ENCODE measurements at places on chromosomes 2 and 18. TPM values are rescaled to one million over a fixed set of nuclear protein-coding genes. Genes with fewer than 3 reads are reported as not detected.

DNA sequence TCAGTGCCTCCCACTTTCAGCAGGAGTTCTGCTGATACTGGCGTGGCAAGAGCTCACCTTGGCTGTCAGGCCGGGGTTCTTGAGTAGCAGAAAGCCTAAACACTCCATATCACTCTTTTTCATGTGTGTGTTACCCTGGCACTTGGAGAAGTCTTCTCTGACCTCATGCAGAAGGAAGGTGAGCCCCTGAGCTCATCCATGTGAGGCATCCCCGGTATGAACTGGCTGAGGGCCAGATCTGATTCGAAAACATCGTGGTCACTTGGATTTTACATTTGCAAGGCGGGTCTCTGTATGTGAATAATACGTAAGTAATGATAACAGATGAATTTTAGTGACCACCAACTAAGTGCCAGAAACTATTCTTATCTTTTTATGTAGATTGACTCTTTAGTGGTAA lies 93.6 kb downstream of the RAPGEF4 start:
- no peak for DNase-seq

GRCh38 chr2:144567745-144568144 lies 47.8 kb upstream of the ZEB2 start:
- DNase-seq, result no peak

Gene NEU2
- polyA plus RNA-seq, result not detected

- no peak for DNase-seq
These were observed 2.4 kb upstream of the MSGN1 start for GRCh38 chr2:17813742-17814473.

GRCh38 chr18:79657342-79657996 lies 22.1 kb upstream of the CTDP1 start:
- DNase-seq, result no peak

DNA sequence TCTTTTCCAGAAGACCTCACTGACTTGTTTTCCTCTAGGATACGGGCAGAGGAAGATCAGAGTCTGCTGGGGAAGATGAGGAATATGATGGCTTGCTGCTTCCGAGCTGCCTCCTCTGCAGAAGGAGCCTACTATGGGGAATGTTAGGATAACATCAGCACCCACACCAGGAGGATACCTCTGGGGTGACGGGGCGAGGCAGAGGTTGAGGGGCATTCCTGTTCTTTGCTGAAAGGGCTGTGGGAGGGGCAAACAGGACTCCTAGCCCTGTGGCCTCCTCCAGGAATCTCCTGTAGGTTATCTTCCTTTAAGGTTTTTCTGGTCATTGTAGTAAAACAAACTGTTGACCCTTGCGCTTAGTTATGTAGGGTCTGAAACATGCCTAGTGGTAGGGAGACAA lies 102.5 kb downstream of the CRIM1 start:
- no peak for DNase-seq

DNA sequence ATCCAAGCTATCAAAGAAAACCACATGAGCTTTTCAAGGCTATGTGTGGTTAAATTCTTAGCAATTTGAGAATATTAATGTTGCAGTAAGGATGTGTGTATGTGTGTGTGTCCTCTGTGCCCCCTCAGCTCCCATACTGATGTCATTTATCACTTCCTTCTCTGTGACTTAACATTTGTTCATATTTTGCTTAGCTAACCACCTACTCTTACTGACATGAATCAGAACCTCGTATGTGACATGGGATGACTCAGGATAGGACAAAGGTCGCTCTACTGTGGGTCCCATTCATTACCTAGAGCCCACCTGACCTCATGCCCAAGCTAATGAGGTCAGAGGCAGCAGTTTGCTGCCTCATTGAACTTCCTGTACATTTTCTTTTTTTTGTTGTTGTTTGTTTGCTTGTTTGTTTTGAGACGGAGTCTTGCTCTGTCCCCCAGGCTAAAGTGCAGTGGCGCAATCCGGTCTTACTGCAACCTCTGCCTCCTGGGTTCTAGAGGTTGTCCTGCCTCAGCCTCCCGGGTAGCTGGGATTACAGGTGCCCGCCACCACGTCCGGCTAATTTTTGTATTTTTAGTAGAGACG lies 36.3 kb downstream of the MOGAT1 start:
- no peak for DNase-seq

GRCh38 chr2:232353096-232353495 lies 25.5 kb upstream of the ALPP start:
- no peak for DNase-seq

GRCh38 chr2:237722616-237723015 lies 76.0 kb upstream of the RBM44 start:
- no peak for DNase-seq

- no peak for DNase-seq
These were observed 133.0 kb upstream of the MMADHC start for GRCh38 chr2:149720615-149721014.

DNA sequence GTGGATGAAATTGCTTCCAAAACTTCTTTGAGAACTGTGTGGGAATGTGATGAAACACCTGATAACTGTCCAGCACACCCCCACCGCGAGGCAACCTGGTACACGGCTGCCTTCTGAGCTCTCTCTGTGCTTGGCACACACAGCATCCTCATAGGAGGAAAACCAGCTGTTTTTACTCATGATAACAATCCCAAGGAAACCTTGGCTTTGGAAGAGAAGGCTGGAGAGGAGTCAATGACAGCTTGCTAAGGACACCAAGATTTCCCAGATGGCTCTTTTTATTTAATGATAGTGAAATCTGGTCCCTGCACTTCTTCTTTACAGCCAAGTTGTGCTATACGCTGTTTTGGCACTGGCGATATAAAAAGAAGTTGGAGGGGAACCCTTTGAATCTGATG lies 232.5 kb upstream of the FN1 start:
- peak; percentile 53 for DNase-seq

Gene SLC4A3
- 12.8 TPM for polyA plus RNA-seq

- DNase-seq, result no peak
These were observed 178.9 kb downstream of the LNPK start for GRCh38 chr2:175823002-175823706.

Gene GKN1
- 0.25 TPM for polyA plus RNA-seq

DNA sequence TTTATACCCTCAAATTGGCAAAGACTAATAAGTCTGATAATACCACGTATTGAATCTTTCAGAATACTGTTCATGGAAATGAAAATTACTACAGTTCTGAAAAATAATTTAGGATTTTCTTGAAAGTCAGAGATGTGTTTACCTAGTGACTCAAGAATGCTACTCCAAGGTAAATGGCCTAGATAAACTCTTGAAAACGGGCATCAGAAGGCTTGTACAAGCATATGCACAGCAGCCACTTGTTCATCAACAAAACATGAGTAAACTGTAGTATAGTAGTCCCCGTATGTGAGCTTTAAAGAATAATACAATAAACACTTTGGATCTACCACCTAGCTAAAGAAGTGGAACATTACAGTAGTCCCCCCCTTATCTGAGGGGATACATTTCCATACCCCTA lies 157.5 kb downstream of the THADA start:
- DNase-seq, result no peak

All from hindlimb muscle (tissue), 1 donor.